T-cell (primary cell): ENCODE measurements at places on chromosomes 2 and 18. TPM values are rescaled to one million over a fixed set of nuclear protein-coding genes. Genes with fewer than 3 reads are reported as not detected.
A peak's percentile ranks its signal among the peaks of the same experiment; 100 is the strongest.

Gene SERPINE2
- total RNA-seq, result 2.0 TPM

Gene REG3A
- not detected for total RNA-seq

Gene MAIP1
- 21.8 TPM for total RNA-seq

Gene GPR75
- total RNA-seq, result 2.6 TPM

Gene NOSTRIN
- 0.38 TPM for total RNA-seq

- no peak for DNase-seq
- H3K4me1 ChIP-seq, result no peaks in the 10 kb centered on the region
- H3K4me3 ChIP-seq, result no peak overlapping the region
- H3K27me3 ChIP-seq, result no peaks in the 10 kb centered on the region
Measured at GRCh38 chr18:5463831-5464230, 80.0 kb downstream of the EPB41L3 start.

DNA sequence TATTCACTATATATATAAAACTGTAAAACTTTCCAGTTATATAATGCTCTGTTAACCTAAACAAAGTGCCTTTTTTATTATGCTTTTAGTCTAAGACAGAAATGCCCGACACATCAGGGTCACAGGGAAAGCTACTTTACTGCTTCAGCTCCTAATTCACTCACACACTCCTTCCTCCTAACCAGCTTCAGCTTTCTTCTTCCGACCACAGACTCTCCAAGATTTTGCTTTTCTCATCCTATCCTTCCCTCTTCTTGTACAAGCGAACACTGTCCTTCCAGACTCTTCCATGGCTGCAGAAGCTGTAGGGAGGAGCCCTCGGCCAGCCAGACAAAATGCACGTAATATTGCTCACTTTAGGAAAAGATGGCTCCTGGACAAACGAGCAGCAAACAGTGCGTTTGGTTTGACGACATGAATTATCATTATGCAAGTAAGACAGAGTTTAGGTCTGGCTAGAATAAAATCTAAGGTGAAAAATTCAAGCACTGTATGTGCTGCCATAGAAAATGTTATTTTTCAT is 47.5 kb upstream of the HNRNPA3 start:
- H3K27ac ChIP-seq, result peak overlapping the region; percentile 71
- peak overlapping the region; percentile 31 for H3K4me3 ChIP-seq
- H3K36me3 ChIP-seq, result no peaks in the 10 kb centered on the region
- H3K27me3 ChIP-seq, result no peaks in the 10 kb centered on the region

DNA sequence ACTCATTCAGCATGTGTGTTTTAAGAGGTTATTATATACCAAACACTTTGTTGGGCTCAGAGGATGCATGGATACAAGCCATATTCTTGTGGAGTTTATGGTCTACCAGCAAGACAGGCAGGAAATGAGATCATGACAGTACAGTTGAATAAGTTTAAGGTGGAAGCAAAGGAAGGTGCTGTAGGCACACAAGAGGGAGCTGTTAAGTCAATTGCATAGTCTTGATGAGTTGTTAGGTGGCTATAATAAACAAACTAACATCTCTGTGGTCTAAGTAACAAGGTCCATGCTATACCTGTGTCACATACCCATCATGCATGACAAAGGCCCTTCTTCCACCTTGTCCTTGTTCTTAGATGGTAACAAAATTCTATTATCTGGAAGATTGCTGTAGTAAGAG is 538.3 kb downstream of the CNTNAP5 start:
- H3K27me3 ChIP-seq, result no peaks in the 10 kb centered on the region
- no peak overlapping the region for H3K27ac ChIP-seq
- no peak overlapping the region for H3K4me3 ChIP-seq

DNA sequence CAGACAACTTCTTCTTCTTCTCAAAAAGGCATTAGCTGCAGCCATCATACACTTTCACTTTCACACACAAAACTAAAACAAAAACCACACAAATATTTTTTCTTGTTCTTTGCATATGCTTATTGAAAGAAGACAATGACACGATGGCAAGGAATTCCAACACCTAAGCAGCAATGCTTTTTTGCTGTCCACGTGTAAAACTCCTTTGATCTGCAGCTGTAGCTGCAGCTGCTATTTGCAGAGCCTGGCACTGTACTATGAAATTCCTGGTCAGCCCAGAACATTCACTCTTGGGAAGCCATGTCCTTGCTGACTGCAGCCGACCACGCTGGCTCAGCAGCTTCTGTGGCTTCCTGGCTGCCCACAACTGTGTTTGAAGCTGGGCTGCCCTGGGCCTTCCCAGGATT is 316.2 kb downstream of the CDH2 start:
- H3K27me3 ChIP-seq, result no peaks in the 10 kb centered on the region
- no peak overlapping the region for H3K4me3 ChIP-seq
- no peaks in the 10 kb centered on the region for H3K4me1 ChIP-seq
- no peak overlapping the region for H3K27ac ChIP-seq
- no peaks in the 10 kb centered on the region for H3K36me3 ChIP-seq

DNA sequence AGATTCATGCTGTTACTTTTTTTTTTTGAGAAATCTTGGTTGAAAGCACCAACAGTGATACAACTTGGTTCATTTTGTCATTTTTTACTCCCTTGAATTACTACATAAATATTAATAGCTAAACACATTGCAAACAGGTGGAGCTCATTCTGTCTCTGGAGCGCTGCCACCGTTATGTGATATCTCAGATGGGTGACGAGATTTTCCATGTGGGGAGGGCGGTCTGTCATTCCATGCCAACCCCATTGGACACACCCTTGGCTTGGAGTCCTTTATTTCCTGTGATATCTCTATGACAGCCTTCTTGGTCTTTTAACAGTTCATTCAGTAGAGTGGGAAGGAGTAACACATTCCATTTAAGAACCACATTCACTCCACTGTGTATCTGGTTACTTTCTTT is 794.8 kb downstream of the SATB2 start:
- no peaks in the 10 kb centered on the region for H3K4me1 ChIP-seq
- H3K36me3 ChIP-seq, result no peaks in the 10 kb centered on the region
- no peak for DNase-seq
- no peaks in the 10 kb centered on the region for H3K27me3 ChIP-seq
- H3K4me3 ChIP-seq, result no peak overlapping the region
- no peak overlapping the region for H3K27ac ChIP-seq

DNA sequence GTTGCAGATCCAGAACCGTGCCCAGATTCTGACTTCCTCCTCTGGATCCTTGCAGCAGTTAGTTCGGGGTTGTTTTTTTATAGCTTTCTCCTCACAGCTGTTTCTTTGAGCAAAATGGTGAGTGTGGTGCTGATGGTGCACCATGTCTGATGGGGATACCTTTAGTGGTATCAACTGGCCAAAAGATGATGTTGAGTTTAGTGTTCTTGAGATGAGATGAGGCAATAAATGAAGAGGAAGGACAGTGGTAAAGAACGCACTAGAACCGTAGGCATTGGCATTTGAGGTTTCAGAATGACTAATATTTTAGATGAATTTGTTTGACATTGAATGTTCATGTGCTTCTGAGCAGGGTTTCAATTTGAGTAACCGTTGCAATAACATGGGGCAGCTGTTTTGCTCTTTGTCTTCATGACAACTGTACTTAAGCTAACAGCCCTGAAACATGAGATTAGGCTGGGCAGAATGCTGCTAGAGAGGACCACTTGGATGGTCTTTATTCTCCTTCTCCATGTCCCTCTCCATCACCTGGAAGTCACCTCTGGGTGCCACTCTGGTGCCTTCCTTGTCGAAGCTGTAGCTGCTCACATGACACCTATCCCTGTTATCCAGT is 3.9 kb downstream of the CTLA4 start:
- H3K27ac ChIP-seq, result peak overlapping the region; percentile 77
- H3K4me1 ChIP-seq, result peaks cover 52% of the 10 kb centered on the region
- no peak for DNase-seq

GRCh38 chr2:28277466-28277865 is 115.2 kb upstream of the FOSL2 start:
- H3K36me3 ChIP-seq, result no peaks in the 10 kb centered on the region
- no peaks in the 10 kb centered on the region for H3K27me3 ChIP-seq
- no peaks in the 10 kb centered on the region for H3K4me1 ChIP-seq
- DNase-seq, result no peak
- no peak overlapping the region for H3K27ac ChIP-seq

GRCh38 chr2:101832114-101832513 is 134.6 kb downstream of the MAP4K4 start:
- no peaks in the 10 kb centered on the region for H3K27me3 ChIP-seq
- peaks cover 36% of the 10 kb centered on the region for H3K4me1 ChIP-seq
- H3K27ac ChIP-seq, result no peak overlapping the region

- H3K36me3 ChIP-seq, result no peaks in the 10 kb centered on the region
- no peaks in the 10 kb centered on the region for H3K27me3 ChIP-seq
- H3K4me1 ChIP-seq, result no peaks in the 10 kb centered on the region
- no peak for DNase-seq
- no peak overlapping the region for H3K27ac ChIP-seq
Measured at GRCh38 chr18:23732439-23732838, 43.2 kb downstream of the LAMA3 start.

GRCh38 chr2:224793946-224794345 is 77.8 kb upstream of the CCDC195 start:
- H3K4me1 ChIP-seq, result no peaks in the 10 kb centered on the region
- H3K4me3 ChIP-seq, result no peak overlapping the region
- no peak overlapping the region for H3K27ac ChIP-seq
- DNase-seq, result no peak
- no peaks in the 10 kb centered on the region for H3K27me3 ChIP-seq
